ENCODE measurements at places on chromosomes 7 and 10. TPM values are rescaled to one million over a fixed set of nuclear protein-coding genes. Genes with fewer than 3 reads are reported as not detected.
A peak's percentile ranks its signal among the peaks of the same experiment; 100 is the strongest.

- no peaks in the 10 kb centered on the region for H3K36me3 ChIP-seq
- no peaks in the 10 kb centered on the region for H3K27me3 ChIP-seq
- H3K4me1 ChIP-seq: peaks cover 16% of the 10 kb centered on the region
- H3K4me3 ChIP-seq: no peak overlapping the region
These were observed 13.4 kb downstream of the TNS3 start for GRCh38 chr7:47568547-47568946.

DNA sequence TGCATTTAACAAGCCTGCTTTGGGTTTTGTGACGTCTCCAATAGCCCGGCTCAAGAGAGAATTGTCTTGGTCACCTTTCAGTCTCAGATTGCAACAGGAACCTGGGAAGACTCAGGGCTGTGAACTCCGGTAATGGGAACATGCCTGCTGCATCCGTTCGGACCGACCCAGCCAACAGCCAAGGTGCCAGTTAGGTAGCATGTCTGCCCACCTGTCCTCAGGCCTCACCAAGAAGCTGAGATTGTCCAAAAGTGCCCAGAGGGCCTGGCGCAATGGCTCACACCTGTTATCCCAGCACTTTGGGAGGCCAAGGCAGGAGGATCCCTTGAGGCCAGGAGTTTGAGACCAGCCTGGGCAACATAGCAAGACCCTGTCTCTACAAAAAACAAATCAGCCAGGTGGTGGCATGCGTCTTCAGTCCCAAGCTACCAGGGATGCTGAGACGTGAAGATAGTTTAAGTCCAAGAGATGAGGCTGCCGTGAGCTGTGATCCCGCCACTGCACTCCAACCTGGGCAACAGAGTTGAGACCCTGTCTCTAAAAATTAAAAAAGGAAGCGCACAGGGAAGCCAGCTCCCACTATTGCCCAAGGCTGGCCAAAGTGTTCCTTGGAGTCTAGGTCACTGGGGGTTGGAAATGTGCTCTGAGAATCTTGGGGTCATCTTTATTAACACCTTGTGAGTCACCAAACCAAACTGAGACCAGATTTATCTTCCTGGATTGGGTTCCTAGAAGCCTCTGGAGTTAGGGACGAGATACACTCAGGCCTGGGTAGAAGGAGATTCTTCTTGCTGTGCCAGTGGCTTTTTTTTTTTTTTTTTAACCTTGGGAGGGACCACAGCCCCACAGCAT lies 26.9 kb downstream of the BAG3 start:
- H3K27ac ChIP-seq: peak overlapping the region; percentile 99
- no peaks in the 10 kb centered on the region for H3K27me3 ChIP-seq
- H3K4me1 ChIP-seq: peaks cover 69% of the 10 kb centered on the region

GRCh38 chr7:31910191-31910590 lies 160.0 kb downstream of the PDE1C start:
- H3K4me3 ChIP-seq: no peak overlapping the region
- no peak for DNase-seq
- no peak overlapping the region for H3K27ac ChIP-seq
- H3K27me3 ChIP-seq: no peaks in the 10 kb centered on the region
- no peaks in the 10 kb centered on the region for H3K4me1 ChIP-seq

DNA sequence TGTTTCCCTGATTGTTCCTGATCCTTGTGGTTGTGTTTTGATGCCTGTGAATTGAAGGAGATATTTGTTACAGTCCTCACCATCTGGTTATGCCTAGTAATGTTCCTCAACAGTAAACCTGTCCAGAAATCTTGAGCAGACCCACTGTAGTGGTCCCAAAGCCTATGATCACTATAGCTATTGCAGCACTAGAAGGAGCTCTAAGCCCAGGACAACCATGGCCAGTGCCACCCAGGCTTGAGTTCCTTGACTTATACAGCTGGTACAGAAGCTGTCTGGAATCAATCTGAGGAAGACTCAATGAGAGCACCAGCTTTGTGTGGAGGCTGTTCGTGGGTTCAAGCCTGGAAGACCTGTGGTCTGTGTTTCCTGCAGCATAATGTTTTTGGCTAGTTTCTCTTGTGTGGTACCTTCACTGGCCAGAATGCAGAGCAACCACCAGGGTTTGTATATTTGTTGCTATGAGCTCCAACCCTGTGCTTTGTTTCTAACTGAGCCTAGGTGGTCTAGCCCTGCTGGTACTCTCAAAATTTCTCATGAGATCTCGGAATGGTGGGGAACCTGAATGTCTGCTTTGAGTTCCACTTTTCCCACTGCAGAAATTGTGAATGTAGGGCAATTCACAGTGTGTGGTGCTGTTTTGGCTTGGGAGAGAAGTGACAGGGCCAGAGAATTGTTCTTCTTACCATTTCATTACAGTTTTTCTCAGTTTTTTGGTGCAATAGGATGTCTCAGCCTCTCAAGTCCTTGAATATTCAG lies 355.2 kb downstream of the SUGCT start:
- no peaks in the 10 kb centered on the region for H3K4me1 ChIP-seq
- H3K4me3 ChIP-seq: no peak overlapping the region
- H3K36me3 ChIP-seq: no peaks in the 10 kb centered on the region
- H3K27me3 ChIP-seq: no peaks in the 10 kb centered on the region

DNA sequence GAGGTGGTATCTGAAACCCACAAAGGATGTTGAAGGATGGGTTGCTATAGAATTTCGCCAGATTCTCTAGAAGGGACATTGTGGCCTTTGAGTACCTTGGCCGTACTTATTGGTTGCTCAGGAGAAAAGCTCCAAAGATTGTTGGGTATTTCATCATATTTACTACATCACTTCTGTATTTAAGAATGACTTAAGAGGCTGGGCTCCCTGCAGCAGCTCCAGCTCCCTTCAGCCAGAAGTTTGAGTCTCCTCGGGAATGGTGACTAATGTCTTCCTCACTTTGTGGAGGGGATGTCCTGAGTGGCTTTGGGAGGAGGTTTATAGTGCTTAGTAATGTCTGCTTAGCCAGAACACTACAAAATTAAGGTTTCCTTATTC lies 18.1 kb downstream of the MINDY4 start:
- H3K4me3 ChIP-seq: no peak overlapping the region
- no peak overlapping the region for H3K27ac ChIP-seq
- H3K36me3 ChIP-seq: no peaks in the 10 kb centered on the region
- no peaks in the 10 kb centered on the region for H3K27me3 ChIP-seq
- DNase-seq: peak; percentile 47

DNA sequence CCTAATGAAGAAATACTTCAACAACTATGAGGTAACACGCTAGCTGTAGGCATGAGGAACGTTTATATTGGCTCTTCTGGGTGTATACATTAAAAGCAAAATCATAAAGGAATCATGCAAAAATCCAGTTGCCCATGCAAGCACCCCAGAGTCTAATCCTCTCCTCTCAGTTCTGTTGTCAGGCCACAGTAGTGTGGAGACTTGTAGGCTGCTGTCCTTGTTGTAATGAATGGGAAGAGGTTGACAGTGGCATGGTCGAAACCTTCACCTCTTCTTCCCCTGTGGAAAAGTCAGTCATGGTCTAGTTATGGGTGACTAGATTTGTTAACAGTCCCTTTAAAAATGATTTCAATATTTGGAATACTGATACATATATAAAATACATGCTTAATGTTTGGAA lies 121.3 kb downstream of the CNOT4 start:
- H3K4me1 ChIP-seq: peaks cover 14% of the 10 kb centered on the region
- no peaks in the 10 kb centered on the region for H3K27me3 ChIP-seq
- H3K4me3 ChIP-seq: no peak overlapping the region
- no peak overlapping the region for H3K27ac ChIP-seq
- no peak for DNase-seq

CLCN1 gene
- 1.5 TPM for total RNA-seq
